ENCODE measurements at places on chromosomes 11 and 22. TPM values are rescaled to one million over a fixed set of nuclear protein-coding genes. Genes with fewer than 3 reads are reported as not detected.

The PDE2A gene
- 82.5 TPM for polyA plus RNA-seq

The MEI1 gene
- polyA plus RNA-seq: 3.2 TPM

The RASSF10 gene
- not detected for polyA plus RNA-seq

The CLDN5 gene
- 0.40 TPM for polyA plus RNA-seq

The FAT3 gene
- polyA plus RNA-seq: 0.07 TPM

The MOV10L1 gene
- 0.40 TPM for polyA plus RNA-seq

The BID gene
- 3.8 TPM for polyA plus RNA-seq

The VWA5A gene
- polyA plus RNA-seq: 50.5 TPM

The OR10W1 gene
- polyA plus RNA-seq: not detected

The GLB1L2 gene
- 3.5 TPM for polyA plus RNA-seq

The GGTLC3 gene
- polyA plus RNA-seq: not detected

The GGT5 gene
- polyA plus RNA-seq: 116 TPM

The CBLIF gene
- polyA plus RNA-seq: not detected

The PHOX2A gene
- polyA plus RNA-seq: 19.2 TPM

The CFAP300 gene
- 4.6 TPM for polyA plus RNA-seq

The OR4C3 gene
- not detected for polyA plus RNA-seq

The MAPK1 gene
- polyA plus RNA-seq: 142 TPM

The C11orf97 gene
- polyA plus RNA-seq: not detected

The SYT7 gene
- polyA plus RNA-seq: 6.8 TPM

The OR4S1 gene
- polyA plus RNA-seq: not detected

The SLC43A1 gene
- polyA plus RNA-seq: 14.8 TPM

The USP35 gene
- polyA plus RNA-seq: 75.9 TPM
